Neural crest cell (in vitro differentiated cells): ENCODE measurements at places on chromosomes 5 and 9.

DNA sequence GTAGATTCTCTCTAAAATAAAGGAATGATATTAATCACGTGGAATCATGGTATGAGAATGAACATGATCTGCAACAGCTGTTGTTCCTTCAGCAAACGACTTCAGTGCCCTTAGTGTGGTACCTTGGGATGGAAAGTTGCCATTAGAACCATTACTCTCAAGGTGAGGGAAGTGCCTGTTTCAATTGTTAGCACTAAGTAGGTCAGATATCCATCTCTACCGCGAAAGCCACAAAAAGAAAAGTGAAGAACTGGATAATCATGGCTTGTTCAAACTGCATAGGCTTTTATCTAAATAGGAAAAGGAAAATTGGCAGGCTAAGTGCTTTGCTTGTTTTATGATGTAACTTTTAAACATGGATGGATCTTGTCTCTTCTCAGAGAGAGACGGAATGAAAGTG lies 380.7 kb downstream of the MRPS30 start:
- DNase-seq: no peak

DNA sequence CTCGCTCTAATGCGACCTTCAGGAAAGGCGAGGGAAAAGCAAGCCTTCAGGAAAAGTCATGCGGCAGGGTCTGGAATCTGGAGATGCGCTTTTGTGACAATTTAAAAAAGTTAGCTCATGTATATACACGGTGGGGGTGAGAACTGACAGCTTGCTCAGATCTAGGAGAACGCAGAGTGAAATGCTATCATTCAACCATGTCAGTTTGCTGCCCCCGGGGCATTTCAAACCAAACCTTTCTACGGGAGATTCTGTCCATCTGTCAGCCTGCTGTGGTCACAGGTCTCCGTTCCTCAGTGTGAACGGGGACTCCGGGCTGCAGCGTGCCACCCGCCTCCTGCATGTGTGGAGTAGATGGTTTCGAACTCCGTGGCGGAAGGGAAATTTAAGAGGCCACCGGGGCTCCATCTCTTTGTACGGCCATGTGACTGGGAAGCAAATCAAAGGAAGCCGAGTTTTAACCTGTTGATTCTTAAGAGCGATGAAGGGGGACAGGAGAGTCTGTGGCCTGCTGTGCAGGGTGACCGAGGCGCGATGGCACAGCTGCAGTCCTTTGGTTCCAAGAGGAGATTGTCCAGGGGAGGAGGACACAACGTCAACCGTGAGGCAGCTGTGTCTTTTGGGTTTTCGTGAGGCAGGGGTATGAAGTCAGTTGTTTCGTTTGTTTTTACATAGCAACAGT lies 45.9 kb downstream of the OTULIN start:
- DNase-seq: no peak

- DNase-seq: no peak
Observed at GRCh38 chr5:172901788-172902496, 57.3 kb upstream of the RPL26L1 start.

DNA sequence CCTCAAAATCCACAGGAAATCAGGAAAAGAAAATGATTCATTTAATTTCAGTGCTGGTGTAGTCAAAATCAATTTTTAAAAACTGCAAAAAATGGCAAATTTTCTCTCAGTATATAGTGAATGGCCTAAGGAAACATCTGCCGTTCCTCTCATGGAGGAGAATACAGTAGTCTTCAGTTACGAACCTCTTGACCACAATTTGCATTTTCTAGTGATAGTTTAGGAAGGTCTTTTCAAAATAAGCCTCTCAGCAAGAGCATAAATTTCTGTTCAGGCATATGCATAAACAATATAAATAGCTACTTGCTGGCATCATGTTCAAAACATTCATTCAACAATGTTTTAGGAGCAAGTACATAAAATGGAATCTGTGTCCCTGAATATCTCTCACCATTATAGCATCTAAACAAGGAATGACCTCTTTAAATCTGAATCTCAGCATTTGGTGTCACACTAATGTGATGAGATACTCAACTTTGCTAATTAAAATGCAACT lies 33.5 kb downstream of the HAPLN1 start:
- no peak for DNase-seq

DNA sequence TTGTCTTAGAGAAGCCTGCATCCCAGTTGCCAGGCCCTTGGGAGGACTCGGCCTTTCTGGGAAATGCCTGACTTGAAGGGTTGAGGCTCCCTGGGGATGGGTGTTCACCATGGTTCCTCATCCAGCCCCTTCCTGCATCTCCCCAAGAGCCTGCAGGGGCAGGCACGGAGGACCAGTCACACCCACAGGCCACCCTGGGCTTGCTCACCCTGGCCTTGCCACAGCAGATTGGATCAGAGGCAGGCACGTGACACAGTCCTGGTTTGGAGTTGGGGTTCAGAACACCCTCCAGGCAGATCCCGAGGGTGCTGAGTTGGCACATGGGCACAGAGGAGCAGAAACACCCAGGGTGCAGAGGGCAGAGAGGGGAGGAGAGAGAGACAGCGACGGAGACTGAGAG lies 286.1 kb downstream of the PBX3 start:
- no peak for DNase-seq
